ENCODE measurements at places on chromosomes 4 and X.

DNA sequence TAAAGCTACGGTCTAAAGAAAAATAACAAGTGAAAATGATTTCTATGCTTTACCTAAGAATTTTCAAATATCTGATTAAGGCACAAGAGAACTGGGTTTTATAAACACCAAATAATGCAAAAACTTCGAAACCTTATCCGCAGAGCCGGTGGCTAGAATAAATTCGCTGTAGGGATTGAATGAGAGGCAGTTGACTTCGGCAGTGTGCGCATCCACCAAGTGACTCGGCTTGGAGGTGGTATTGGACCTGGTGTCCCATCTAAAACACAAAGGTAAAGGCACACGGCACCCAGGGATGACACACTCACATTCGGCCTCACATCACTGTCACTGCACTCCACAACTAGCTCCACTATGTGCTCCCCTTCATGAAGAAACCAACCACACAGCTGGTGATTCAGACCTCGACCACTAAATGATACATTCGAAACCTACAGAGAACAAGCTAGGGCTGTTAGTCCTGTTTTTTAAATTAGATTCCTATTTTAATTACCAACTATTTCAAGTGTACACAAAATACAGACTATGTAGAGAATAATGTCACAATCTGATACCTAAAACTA lies 17.5 kb downstream of the RBBP7 start:
- no peak for DNase-seq

DNA sequence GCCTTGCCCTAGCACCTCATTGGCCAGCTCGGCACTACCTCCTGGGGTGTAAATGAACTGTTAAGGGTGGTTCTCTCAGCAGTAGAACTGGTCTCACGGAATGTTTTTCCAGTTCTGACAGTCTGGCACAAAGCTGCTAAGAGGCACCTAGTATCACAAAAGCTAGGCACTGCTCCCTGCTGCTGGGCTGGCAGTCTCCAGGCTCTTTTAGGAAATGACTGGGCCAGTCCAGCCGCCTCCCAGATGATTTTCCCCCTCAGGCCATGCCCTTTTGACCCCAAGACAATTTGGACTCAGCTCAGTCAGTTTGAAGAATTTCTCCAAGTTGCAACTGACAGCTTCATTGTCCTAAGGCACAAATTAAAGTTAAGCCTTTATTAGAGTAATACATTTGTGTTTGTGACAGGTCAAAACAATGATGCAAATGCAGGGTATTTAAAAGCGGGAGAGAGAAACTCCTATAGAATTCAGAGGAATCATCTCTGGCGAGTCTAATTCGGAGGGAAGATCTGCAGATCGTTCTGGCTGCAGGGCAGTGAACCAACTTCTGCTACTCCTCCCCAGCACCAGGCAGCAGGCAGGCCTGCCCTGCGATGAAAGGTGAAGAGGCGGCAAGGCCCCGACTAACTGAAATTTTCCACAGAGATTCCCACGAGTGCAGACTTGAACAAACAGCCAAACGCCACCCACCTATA lies 7.9 kb downstream of the FRMD7 start:
- DNase-seq = no peak

GRCh38 chr4:33996075-33996718 lies 2248.1 kb downstream of the ARAP2 start:
- no peak for DNase-seq

- DNase-seq = no peak
These were observed 53.4 kb downstream of the ADGRG4 start for GRCh38 chrX:136354201-136354600.

- DNase-seq = no peak
These were observed 149.9 kb downstream of the ARSF start for GRCh38 chrX:3191201-3191600.

- DNase-seq = no peak
These were observed 31.8 kb downstream of the PRDM8 start for GRCh38 chr4:80229128-80229527.

- DNase-seq = no peak
These were observed 13.0 kb downstream of the RBMX start for GRCh38 chrX:136867518-136867917.

GRCh38 chr4:145389550-145389949 lies 92.1 kb upstream of the SMAD1 start:
- DNase-seq = no peak

- DNase-seq = no peak
These were observed 13.3 kb downstream of the TLR10 start for GRCh38 chr4:38769441-38769840.

GRCh38 chr4:168920441-168921065 lies 89.5 kb downstream of the CBR4 start:
- no peak for DNase-seq

DNA sequence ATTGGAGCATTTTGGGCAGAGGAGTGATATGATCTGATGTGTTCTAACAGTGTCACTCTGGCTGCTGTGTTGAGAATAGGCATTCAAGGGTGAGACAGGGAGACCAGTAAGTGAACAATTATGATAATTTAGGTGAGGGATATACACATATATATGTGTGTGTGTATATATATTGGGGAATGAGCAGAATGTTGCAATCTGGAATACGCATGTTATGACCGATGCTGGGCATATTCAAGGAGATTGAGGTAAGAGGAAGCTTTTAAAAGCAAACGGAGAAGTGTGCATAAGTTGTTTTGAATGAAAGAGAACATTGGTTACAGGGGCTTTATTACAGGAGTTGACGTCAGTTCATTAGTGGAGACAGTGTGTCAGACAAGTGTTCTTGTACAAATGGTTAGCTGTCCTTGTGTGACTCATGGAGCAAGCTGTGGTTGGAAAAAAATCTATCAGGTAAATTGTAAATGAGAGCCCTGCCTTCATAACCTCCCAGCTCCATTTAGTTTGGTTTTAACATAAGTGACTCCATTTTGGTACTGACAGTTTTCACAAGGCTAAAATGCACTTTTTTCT lies 442.5 kb upstream of the LCORL start:
- DNase-seq = no peak

DNA sequence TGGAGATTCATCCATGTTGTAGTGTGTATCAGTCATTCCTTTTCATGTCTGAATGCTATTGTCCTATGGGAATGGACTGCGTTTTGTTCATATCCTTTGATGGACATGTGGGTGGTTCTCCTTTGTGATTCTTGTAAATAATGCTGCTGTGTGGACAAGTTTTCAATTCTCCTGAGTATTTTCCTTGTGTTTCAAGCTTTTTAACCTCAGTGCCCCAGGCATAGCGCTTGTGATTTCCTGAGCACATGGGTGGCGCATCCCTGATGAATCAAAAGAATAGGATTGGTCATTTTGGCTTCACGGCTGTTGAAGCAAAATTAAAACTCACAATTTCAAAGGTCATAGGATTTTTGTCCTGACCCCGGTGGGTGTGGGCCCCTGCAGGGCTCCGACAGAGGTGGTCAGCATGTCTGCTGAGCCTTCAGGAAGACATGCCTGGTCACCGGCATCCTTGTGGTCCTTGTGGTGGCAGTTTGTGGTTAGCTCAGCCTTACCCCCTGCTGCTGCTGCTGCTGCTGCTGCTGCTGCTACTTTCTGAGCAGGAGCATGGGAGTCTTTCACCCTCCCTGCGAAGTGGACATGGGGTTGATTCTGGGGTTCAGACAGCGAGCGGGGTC lies 30.0 kb downstream of the SHROOM2 start:
- no peak for DNase-seq

DNA sequence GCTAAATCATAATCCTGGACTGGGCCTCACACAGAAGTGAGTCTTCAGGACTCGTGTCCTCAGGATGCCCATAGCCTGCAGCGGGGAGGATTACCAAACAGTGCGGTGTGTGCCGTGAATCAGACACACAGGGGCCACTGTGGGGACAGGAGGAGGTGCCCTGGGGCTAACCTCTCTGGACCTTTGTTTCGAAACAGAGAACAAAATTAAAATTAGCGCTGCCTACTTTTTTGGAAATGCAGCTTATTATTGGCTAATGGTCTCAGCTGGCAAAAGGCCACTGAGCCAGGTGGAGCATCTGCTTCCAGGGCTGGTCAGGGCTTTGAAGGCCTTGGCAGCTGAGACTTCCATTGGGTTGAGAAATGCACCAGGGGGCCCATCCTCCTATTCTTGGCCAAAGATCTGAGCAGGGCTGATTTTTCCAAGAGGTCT lies 236.2 kb downstream of the EVC2 start:
- DNase-seq = no peak

DNA sequence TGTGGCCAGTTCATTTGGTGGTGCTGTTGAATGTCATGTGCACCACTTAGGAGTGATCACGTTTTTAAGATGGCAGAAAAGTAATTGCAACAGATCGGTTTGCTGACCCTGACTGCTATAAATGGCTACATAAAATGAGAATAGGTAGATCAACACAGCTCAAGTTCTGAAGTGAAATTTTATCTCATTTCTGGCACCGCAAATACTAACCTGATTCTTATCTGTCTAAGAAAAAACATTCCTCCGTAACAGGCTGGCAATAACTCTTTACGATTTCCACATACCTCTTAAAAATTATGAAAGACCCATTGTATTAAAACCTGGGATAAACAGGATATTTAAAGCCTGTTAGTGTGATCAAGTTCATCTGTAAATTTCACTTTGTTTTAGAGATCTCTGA lies 387.5 kb downstream of the PDGFC start:
- DNase-seq = no peak

- DNase-seq = peak; percentile 39
These were observed 783 bp downstream of the RBPJ start for GRCh38 chr4:26321373-26322221.

GRCh38 chr4:101846550-101846949 lies 56.0 kb downstream of the BANK1 start:
- DNase-seq = no peak

GRCh38 chr4:172270397-172270796 lies 457.2 kb downstream of the GALNTL6 start:
- no peak for DNase-seq

DNA sequence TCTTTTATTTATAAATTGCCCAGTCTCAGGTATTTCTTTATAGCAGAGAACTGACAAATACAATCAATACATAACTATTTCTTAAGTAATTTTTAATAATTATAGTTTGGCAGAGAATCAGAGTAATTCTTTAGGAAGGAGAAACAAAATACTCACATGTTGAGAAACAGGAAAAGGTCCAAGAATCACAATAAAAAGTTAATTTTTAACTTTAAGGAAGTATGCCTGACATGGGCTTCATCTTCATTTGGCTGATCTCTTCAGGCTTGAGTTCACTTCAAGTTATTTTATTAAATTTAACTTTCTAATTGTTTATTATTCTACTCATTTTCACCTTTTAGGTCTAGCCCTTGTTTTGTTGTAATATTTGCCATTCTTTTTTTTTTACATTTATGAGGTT lies 36.1 kb upstream of the RNF150 start:
- no peak for DNase-seq

- no peak for DNase-seq
These were observed 34.3 kb upstream of the GRPR start for GRCh38 chrX:16089086-16089485.

DNA sequence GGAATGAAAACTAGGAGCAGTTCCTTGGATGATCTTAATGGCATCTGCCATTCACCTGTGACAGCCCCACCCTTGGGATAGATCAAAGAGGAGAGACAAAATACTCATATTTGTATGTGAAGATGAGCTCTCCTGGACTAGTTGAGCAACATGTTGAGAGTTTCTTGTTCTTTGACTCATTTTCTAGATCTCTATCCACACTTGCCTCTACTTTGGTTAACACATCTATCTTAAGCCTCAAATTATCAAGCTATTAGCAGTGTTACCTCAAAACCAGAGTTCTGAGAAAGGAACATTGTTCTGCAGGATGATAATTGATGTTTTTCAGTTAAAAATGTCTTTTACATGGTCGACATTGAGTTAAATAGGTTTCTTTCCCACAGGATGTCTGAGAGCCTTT lies 94.2 kb upstream of the TEX13D start:
- DNase-seq = no peak

DNA sequence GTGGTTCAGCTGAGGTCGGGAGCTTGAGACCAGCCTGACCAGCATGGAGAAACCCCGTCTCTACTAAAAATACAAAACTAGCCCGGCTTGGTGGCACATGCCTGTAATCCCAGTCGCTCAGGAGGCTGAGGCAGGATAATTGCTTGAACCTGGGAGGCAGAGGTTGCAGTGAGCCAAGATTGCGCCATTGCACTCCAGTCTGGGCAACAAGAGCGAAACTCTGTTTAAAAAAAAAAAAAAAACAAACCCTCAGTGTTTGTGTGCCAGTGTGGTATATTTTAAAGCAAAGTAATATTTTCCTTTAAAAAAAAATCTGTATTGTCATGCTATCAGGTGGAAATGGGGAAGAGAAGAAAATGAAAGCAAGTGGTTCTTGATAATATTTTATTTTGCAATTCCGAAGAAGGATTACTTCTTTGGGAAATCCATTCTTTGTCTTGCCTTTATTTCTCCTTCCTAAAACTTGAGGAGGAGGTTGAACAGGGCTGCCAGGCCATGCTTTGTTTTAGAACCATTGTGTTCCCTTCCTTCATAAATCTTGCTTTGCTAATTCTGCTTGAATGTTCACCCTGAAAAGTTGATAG lies 14.4 kb downstream of the ALG13 start:
- no peak for DNase-seq

DNA sequence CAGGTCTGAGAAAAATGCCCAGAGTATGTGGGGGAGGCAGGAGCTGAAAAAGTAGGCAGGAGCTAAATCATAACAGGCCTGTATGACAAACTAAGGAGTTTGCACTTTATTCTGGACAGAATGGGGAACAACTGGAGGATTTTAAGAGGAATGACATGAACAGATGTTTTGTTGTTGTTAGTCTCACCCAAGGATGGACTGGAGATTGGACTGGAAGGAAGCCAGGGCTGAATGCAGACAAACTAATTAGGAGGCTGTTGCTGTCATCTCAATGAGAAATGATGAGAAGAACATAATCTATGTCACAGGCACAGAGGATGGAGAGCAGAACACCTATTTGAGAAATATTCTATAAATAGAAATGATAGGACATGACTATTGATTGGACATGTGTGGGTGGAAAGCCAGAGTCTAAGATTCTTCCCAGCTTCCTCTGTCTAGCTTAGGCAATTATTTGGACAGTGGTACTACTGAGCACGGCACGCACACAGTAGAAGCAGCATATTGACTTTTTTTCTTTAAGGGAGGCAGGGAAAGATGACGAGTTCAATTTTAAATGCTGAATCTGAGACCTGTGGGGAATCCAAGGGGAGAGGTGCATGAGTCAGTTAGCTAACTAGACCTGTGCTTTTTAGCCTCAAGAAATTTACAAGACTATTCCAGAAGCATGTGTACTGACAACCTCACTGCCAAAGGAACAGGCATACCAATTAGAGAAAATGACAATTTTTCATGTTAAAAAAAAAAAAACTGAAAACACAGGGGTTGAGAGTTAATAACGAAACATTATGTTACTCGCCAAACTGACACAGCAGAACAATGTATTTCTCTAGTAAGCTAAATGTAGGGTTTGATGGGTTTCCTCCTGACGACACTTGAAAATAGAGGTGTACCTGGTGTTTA lies 963 bp upstream of the USO1 start:
- no peak for DNase-seq
